ENCODE measurements at places on chromosomes 3 and 15.

GRCh38 chr15:38818157-38818790 is 253.7 kb upstream of the RASGRP1 start:
- no peak for DNase-seq

DNA sequence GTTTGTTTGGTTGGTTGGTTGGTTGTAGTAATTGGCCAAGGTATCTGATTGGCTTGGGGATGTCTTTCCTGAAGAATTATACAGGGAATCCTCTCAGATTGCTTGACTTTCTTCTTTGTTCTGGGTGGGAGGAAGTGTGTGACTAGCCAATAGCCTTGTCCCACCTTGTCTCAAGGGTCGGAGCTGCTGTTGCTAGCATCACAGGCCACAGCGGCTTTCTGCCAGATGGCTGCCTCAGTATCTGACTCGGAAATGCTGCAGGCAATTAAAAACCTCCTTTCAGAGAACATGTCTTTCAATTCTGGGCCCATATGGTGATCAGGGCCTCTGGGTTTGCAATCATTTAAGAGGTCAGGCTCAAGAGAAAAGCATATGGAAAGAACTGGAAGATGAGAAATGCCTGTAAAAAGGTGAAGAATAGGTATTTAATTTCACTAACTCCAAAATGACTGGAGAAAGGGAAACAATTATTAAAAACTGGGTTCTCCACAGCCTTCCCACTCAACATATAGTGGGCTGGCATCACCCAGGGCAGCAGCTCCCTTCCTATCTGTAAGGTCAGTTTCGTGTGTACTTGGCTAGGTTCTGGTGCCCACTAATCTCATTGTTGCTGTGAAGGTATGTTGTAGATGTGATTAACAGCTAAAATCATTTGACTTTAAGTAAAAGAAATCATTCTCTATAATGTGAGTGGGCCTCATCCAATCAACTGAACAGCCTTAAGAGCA is 32.4 kb downstream of the TGFBR2 start:
- DNase-seq, result peak; percentile 33

DNA sequence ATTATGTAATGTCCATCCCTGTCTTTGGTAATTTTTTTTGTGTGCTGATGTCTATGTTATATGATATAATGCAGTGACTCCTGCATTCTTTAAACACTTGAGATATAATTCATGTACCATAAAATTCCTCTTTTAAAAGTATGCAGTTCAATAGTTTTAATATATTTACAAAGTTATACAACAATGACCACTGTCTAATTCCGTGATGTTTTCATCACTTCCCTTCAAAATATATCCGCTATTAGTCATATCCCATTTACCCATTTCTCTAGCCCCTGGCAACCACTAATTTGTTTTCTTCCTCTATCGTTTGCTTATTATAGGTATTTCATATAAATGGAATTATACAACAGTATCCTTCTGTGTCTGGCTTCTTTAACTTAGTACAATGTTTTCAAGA is 64.9 kb upstream of the SUCLG2 start:
- no peak for DNase-seq

DNA sequence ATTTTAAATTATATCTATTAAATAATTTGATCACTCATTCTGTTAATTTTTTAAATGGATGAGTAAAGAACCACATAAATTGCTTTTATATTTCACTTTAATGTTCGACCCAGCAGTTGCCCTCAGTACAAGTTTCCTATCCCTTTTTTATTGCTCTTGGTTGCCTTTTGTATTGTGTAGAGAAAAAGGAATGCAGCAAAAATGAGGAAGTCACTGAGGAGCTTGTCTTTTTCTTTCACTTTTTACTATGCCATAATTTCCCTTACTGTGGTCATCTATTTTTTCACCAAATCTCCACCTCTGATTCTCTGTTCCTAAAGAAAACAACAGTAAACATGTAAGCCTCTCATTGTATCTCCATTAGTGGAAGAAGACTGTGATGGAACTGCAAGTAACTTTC is 122.7 kb downstream of the B3GALNT1 start:
- no peak for DNase-seq

DNA sequence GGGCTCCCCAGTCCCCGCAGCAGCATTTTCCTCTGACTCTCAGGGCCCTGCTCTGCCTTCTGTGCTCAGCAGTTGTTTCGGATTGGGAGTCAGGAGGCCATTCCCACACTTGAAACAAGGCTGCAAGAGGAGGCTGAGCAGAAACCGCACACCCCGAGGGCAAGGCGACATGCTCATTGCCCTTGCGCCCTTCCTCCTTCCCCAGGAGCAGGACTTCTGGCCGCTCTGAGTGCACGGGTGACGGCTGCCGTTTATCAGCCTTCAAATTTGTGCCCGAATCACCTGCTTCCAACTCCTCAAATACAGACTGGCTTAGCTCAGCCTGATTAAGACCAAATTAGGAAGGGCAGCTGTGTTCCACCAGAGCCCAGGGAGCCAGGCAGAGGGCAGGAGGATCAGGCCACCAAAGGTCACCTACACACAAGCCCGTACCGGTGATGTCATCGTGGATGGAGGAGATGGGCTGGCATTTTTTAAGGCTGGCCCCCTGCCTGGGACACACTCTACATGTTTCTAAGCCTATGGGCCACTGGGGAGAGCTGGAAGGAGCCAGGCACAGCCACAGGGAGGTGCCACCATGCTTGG is 38.1 kb downstream of the TM2D3 start:
- DNase-seq, result no peak

DNA sequence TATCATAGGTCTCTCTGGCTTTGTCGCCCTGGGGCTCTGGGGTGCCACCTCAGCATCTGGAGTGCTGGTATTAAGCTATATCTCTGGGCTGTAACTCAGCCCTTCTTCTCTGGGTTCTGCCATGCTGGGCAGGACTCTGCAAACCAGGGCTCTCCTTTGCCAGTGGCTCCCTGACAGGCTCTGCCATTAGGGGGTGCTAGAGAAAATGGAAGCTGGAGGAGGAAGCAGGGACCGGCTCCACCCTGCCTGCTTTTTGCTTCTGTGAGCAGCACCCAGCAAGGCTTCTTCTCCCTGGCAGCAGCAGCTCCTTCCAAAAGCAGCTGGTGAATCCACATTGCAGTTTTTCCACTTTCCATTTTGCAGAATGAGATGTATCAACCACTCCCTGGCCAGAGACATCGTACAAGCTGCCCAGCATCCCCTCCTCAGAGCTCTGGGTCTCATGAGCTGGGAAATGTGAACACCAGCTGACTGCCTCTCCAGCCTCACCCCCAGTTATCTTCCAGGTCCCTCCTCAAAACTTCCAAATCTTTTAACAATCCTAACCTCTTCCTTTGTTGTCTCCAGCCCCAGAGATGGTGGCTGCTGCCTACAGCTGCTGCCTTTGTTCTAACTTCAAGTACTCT is 165.0 kb downstream of the ABHD5 start:
- DNase-seq, result peak; percentile 2

DNA sequence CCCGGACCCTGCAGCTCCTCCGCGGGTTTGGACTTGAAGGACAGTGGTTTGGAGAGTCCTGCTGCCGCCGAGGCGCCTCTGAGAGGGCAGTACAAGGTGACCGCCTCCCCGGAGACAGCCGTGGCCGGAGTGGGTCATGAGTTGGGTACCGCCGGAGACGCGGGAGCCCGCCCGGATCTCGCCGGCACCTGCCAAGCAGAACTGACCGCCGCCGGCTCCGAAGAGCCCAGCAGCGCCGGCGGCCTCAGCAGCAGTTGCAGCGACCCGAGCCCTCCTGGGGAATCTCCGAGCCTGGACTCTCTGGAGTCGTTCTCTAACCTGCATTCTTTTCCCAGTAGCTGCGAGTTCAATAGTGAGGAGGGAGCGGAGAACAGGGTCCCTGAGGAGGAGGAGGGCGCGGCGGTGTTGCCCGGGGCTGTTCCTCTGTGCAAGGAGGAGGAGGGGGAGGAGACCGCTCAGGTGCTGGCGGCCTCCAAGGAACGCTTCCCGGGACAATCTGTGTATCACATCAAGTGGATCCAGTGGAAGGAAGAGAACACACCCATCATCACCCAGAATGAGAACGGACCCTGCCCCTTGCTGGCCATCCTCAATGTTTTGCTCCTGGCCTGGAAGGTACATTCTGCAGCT is 634 bp downstream of the MINDY2 start:
- DNase-seq, result no peak

- no peak for DNase-seq
These were observed 57.1 kb upstream of the CMTM8 start for GRCh38 chr3:32181365-32181764.

DNA sequence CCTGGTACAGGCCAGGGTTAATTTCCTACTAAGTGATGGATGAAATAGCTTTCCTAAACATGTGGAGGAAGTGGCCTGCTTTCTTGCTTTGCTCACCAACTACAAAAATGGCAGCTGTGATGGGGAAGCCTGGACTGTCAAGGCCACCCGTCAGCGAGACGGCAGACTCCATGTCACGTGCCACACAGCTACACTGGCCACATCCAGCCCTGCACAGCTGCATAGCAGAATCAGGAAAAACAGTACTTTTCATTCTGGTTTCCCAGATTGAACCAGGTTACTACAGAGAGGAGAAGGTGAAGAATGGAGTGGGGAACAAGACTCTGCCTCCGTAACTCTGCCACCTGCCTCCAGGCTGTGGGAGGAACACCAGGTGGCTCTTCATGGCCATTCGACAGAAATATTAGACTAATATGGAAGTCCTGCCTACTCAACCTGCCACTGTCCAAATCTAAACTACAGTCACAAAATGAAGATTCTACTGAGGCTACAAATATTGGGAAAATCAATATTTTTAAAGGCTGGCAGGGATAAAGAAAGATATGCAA is 174.3 kb downstream of the MAGI1 start:
- no peak for DNase-seq

DNA sequence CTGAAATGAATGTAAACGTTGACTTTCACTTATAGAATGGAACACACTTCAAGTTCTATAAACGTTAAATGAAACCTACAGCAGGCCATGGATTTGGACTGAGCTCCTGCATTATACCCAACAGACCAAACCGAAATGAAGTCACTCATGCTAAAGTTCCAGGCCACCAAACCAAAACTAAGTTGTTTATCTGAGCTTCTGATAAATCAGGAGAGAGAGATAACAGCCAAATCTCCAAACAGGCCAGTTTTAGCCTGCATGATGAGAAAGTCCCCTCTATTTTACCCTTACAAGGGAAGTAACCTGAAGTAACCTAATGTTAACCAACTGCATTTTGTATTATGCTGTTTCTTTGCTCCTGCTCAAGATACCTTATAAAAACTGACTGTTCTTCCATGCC is 44.5 kb downstream of the DCUN1D1 start:
- no peak for DNase-seq

All from NCI-H446 (cell line).